ENCODE measurements at places on chromosomes 1 and 21.
A peak's percentile ranks its signal among the peaks of the same experiment; 100 is the strongest.

DNA sequence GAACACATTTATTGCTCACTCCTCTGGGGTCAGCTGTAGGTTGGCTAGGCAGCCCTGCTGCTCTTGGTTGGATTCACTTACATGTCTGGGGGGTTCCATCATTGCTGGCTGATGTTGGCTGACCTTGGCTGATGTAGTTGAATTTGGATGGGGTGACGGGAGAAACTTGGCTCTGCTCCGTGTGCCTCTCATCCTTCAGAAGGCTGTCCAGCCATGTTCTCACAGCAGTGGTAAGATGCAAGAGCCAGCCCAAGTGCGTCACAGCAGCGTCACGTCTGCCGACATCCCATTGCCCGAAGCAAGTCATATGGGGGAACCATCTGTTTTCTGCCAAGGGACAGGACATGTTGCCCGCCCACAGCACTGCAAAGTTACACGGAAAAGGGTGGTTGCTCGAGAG, 613.5 kb downstream of the MATN1 start:
- DNase-seq: no peak

- DNase-seq: no peak
Measured at GRCh38 chr1:87816646-87817045, 488.0 kb downstream of the LMO4 start.

- no peak for DNase-seq
Measured at GRCh38 chr1:62093261-62093660, 101.4 kb upstream of the L1TD1 start.

DNA sequence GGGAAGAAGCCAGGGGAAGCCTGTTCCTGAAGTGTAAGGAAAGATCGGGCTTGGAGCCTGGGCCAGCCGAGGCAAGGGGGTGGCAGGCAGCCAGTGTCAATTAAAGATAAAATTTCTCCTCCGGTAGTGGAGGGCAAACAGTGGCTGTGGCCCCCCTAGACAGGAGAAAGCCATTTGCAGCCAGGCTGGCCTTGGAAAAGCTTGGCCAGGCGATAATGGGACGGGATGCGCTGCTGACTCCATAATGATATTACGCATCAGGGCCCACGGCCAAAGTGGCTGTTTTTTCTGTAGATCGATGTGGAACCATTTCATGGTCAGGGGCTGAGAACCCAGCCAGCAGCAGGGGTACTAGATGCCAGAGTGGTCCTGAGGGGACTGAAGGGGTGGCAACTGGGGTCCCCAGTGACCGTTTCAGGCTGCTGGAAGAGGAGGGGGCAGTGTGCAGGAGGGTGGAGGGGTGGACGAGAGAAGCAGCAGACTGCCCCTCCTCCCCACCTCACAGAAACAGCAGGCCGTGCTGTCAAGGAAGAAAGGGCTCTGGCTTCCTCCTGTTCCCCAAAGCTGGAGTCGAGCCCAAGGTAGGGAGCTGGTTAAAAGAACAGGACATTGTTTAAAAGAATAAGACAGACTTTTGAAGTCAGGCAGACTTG, 25.2 kb downstream of the KCNC4 start:
- DNase-seq: no peak

- no peak for DNase-seq
Measured at GRCh38 chr1:26282401-26282918, 2.6 kb downstream of the SH3BGRL3 start.

DNA sequence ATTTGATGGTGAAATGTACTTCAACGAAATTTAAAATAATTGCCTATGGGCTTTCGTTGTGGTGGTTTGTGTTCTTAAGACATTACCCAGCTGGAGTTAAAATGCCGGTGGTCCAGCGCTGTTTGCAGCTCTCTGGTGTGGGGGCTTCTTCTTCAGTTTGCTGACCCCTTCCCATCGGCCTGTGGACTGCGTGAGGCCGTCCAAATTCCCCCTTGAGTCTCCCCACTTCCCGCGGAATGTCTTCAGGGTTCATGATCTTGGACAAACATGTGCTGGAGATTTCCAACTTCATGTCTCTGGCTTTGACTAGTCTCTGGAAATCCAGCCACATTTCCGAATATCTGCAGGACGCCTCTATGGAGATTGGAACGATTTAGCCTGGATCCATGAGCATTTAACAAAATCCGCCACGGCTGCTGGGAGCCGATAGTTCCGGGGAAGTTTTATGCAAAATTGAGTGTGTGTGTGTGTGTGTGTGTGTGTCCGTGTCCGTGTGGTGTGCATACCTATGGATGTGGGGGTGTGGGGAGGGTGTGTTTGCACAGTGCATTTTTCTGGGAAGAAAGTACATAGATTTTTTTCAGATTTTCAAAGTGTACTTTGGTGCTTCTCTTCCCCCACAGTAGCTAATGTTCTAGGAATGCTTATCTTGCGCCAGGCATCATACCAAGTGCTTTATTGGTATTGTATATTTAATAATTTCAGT, 117.2 kb downstream of the PCP4 start:
- no peak for DNase-seq

DNA sequence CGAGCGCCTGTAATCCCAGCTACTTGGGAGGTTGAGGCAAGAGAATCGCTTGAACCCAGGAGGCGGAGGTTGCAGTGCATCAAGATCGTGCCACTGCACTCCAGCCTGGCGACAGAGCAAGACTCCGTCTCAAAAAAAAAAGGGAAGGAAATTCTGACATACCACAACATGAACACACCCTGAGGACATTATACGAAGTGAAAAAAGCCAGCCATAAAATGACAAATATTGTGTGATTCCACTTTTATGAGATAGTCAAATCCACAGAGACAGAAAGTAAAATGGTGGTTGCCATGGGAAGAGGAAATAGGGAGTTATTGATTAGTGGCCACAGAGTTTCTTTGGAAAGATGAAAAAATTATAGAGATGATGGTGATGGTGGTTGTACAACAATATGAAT, 41.7 kb downstream of the EVI5 start:
- DNase-seq: no peak

DNA sequence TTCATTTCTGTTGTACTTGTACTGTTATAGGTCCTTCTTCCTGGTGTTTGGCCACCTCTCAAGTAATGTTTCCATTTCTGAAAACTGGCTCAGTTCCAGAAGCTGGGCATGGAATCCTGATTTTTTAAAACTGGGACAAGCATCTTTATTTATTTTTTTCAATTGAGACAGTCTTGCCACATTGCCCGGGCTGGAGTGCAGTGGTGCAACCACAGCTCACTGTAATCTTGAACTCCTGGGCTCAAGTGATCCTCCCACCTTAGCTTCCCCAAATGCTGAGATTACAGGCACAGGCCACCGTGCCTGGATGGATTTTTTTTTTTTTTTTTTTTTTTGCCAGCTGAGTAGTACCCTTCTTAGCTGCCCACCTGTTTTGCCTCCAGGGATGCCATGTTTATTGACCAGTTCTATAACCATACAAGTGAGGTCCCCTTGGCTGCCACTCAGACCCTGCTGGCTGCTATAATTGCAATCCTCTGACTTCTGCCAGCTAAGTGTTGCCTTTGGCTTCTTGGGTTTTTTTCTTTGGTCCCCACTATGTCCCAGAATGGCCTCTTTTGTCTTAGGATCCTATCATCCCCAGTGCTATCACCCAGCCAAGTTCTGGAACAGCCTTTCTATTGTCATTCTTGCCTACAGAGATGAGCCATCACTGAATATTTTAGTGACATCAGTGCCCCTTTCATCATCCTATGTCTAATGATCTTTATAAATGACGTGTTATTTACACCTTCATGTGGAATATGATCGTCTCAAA, 3.9 kb upstream of the DIP2A start:
- DNase-seq: no peak

- no peak for DNase-seq
Measured at GRCh38 chr1:53080041-53080440, 18.0 kb downstream of the PODN start.

- DNase-seq: no peak
Measured at GRCh38 chr1:81834268-81834667, 33.5 kb downstream of the ADGRL2 start.

- no peak for DNase-seq
Measured at GRCh38 chr1:243912347-243912746, 62.3 kb upstream of the AKT3 start.

- no peak for DNase-seq
Measured at GRCh38 chr1:4847711-4848110, 193.3 kb downstream of the AJAP1 start.

GRCh38 chr1:86207323-86207722, 50.8 kb upstream of the COL24A1 start:
- DNase-seq: no peak

GRCh38 chr21:33847588-33848248, 67.9 kb downstream of the ATP5PO start:
- DNase-seq: no peak

DNA sequence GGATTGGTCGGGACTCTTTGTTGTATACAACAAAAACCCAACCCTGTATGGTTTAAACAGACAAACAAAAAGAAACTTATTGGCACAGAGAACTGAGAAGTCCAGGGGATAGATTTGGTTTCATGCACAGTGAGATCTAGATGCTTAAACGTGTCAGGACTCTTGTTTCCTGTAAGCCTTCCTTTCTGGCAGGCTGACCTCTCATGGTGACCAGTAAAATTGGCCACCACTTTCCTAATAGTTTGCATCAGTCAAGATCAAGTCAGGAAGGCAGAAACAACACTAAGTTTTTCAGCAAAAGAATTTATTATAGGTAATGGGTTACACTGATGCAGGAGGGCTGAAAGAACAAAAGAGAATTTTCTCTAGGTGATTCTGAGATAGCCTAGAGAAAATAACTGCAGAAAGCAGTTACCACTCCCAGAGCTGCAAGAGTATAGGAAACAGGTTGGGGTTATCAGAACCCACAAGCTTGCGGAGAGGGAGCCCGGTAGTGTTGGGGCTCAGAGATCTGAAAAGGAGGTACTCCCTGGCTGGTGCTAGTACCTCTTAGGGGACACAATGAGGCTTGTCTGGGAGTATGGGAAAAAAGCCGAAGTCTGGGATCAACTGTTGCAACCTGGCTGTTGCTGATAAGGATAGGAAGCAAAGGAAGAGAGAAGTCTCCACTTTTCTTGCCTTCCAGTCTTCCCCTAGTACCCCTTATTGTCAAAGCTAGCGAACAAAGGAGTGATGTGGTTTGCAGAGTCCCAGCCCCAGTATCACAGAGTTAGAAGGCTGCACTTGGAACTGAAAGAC, 21.4 kb downstream of the CITED4 start:
- DNase-seq: no peak

GRCh38 chr21:9763807-9764206, 757.6 kb upstream of the TPTE start:
- no peak for DNase-seq

GRCh38 chr21:20802631-20803260, 195.5 kb upstream of the NCAM2 start:
- no peak for DNase-seq

- DNase-seq: no peak
Measured at GRCh38 chr1:107835151-107835670, 129.8 kb downstream of the VAV3 start.

GRCh38 chr1:100631015-100631551, 88.5 kb upstream of the VCAM1 start:
- no peak for DNase-seq

- no peak for DNase-seq
Measured at GRCh38 chr1:29410476-29410875, 174.2 kb downstream of the PTPRU start.

DNA sequence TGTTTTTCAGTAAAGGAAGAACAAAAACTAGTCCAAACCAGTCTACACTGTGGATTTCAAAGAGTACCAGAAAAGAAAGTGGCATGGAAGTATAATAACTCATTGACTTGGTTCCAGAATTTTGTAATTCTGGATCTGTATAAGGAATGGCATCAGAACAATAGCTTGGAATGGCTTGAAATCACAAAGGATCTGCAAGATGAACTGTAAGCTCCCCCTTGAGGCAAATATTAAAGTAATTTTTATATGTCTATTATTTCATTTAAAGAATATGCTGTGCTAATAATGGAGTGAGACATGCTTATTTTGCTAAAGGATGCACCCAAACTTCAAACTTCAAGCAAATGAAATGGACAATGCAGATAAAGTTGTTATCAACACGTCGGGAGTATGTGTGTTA, 21.3 kb downstream of the CHODL start:
- no peak for DNase-seq

DNA sequence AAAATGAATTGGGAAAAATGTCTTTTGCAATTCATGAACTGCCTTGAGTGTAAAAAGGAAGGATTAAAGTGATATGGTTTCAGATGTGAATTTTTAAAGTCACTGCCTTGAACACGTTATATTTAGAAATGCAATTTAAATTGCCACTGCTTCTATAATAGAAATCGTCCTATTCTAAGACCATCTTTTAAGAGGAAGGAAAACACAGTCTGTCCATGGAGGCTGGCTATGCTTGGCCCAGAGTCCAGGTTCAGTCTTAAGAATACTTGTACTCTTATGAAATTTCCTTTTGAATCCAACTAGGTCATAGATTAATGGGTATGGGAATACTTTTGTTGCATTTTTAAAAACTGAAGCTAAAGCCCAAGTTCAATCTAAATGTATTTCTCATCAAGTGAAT, 86.0 kb downstream of the PCNX2 start:
- no peak for DNase-seq

- no peak for DNase-seq
Measured at GRCh38 chr1:47697616-47698335, 259.9 kb downstream of the FOXD2 start.

GRCh38 chr1:230151924-230152468, 85.0 kb downstream of the GALNT2 start:
- no peak for DNase-seq

GRCh38 chr1:23122023-23122748, 46.5 kb downstream of the LUZP1 start:
- no peak for DNase-seq

DNA sequence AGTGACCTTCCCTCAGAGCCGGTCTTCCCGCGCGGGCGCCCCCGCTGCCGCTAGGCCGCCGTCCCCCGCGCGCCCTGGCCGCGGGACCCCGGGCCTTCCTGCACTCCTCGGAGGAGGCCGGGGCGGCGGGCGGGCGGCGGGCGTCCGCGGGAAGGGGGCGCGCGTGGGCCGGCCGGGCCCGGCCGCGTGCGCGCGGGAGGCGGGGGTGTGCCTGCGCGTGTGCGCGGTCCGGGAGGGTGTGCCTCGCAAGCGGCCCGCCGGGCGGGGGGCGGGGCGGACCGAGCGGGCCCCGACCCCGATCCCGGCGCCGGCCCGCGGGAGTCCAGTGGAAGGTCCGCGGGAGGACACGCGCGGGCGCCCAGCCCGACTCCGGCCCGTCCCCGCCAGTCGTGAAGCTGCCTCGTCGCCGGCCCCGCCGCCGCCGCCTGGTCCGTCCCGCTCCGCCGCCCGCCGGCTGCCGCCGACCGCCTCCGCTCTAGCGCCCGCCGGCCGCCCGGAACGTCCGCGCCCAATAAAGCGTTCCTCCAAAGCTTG, 438 bp downstream of the MRPS6 start:
- DNase-seq: peak; percentile 20

- DNase-seq: no peak
Measured at GRCh38 chr1:198328458-198329032, 171.7 kb downstream of the NEK7 start.

- DNase-seq: no peak
Measured at GRCh38 chr1:65260851-65261473, 48.4 kb upstream of the DNAJC6 start.

DNA sequence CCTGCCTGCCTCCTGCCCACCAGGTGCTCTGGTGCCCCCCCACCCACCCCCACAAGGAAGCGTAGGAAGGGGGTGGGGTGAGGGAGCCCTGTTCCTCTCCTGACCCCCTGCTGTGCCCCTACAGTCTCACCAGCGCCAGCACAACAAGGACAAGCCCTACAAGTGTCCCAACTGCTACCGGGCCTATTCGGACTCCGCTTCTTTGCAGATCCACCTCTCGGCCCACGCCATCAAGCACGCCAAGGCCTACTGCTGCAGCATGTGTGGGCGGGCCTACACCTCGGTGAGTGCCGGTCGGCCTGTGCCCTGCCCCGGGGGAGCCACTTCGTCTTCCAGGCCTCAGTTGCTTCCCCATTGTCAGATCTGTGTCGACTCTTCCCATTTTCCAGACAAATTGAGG, 25.9 kb downstream of the A3GALT2 start:
- no peak for DNase-seq

GRCh38 chr1:57340334-57341070, 83.4 kb downstream of the DAB1 start:
- DNase-seq: no peak

Measured in effector CD4-positive, alpha-beta T cell (primary cell).